ENCODE measurements at places on chromosomes 13 and 19.

DNA sequence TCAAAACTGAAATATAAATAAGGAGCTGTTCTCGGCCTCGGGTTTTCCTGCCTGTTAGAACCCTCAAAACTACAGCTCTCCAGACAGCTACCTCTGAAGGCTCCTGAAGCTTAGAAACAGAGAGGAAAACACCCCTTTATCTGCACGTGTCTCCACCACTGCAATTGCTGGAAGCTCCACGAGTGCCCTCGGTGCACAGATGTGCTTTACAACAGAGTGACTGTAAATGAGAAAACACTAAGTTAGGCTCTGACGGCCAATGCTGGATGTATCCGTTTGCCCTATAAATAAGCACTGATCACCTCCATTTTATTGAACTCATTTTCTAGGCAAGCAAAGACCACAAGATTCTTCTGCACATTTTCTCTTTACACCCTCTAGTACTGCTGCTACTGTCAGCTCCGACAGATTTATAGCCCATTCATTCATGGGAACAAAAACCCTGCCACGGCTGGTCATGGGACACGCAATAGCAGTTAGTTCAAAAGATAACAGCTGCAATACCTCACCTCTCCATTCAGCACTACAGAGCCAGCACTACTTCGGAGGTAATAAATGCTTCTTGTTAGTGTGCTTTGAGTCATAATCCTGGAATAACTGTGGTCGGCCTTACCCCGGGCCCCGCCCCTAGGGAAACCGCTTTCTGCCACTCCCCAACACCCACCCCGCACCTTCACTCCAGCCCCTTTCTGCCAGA lies 241.1 kb upstream of the ZNF507 start:
- no peak for DNase-seq

- DNase-seq = peak; percentile 35
Observed at GRCh38 chr13:49226613-49227012, 6.5 kb downstream of the MLNR start.

- no peak for DNase-seq
Observed at GRCh38 chr13:53272873-53273272, 244.3 kb downstream of the OLFM4 start.

DNA sequence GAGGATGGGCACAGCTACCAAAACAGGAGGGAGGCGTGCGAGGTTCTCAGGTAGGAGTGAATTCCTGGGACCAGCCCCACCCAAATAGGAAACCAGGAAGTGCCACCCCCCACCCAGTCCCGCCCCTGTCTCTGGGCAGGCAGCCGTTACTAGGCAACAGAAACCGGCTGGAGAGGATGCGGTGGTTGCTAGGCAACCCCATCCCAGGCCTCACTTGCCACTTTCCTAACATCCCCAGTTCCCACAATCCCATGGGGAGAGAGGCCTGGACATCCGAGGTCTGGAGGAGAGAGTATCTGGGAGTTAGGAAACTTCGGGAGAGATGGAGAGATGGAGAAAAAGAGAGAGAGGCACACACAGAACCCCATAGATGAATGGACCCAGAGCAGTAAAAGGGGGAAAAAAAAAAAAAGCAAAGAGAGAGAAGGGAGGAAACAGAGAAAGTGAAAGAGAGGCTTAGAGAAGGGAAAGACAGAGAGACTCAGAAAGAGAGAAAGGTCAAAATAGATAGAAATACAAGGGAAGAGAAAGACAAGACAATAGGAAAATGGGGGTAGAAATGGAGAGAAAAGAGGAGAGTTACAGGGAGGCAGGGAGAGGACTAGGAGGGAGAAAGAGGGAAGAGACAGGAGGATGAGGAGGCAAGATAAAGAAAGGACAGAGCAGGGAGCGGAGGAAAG lies 3.8 kb downstream of the GRIK5 start:
- peak; percentile 37 for DNase-seq

DNA sequence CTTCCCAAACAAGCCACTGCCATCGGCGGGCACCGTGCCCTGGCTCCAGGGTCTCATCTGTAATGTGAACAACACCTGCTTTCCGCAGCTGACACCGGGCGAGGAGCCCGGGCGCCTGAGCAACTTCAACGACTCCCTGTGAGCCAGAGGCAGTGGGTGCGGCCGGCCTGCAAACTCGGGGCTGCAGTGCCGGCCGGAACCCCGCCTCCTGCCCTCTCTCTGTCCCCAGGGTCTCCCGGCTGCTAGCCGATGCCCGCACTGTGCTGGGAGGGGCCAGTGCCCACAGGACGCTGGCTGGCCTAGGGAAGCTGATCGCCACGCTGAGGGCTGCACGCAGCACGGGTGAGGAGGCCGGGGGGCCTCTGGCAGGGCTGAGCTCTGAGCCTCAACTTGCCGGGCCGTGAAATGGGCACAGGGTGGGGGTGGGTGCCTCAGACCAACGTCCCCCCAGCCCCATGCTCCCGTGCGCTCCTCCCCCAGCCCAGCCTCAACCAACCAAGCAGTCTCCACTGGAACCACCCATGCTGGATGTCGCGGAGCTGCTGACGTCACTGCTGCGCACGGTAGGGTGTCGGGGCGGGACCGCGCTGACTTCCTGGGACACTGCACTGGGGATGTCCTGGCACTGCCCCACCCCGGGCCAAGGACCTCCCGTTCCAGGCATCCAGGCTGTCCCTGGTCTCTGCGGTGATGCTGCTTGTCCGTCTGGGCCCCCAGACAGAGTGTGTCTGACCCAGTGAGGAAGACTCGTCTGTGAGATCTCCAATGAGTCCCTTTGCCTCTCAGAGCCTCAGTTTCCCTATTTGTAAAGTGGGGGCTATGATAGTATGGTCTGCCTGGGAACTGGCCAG lies 2.2 kb downstream of the ABCA7 start:
- DNase-seq = no peak

DNA sequence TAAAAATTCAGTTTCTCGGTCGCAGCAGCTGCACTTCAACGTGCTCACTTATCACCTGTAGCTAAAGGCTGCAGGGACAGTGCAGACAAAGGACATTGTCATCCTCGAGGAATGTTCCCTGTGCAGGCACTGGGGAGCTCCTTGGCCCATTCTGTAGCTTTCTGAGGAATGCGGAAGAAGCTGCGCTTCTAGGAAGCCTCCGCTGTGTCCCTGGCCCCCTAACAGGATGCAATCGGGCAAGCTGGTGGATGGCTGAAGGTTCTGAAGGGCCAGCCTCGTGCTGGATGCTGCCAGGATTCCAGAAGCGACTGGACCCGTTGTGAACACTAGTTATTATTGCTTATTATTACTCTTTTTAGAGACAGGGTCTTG lies 8.1 kb downstream of the ANO8 start:
- DNase-seq = no peak

GRCh38 chr19:41319500-41320184 lies 9.7 kb downstream of the CCDC97 start:
- DNase-seq = no peak

- DNase-seq = no peak
Observed at GRCh38 chr19:45575216-45575615, 9.4 kb downstream of the OPA3 start.

DNA sequence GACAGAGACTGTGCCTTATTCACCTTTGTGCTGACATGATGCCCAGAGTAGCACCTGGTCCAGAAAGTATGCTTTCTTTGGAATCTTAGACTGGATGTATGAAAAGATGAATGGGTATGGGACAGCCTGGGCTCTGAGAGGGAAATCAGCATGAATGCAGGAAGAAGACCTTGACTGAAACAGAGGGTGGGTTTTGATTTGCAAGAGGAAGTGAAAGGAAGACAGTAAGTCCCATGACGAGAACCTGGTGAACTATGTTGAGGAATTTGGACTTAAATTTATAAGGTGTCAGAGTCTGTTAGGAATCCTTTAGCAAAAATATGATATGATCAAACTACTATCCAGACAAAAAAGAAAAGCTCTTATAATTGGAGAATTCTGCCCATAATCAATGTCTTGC lies 301.9 kb downstream of the SPRY2 start:
- no peak for DNase-seq

DNA sequence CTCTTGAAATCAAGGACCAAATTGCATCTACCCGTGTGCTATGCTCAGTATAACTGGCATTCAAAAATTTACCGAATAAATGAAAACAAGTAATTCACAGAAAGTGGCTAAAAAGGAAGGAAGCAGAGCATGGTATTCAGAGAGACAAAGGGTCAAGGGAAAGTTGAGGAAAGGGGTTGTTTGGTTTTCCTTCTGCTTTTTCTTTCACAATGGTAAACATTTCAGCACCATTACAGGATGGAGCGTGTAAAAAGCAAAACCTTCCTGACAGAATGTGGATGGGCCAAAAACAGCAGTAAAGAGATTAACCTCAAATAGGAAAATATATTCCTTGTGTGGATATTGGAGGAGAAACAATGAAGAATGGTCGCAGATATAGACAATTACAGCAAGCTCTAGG lies 14.8 kb downstream of the DIAPH3 start:
- DNase-seq = no peak

DNA sequence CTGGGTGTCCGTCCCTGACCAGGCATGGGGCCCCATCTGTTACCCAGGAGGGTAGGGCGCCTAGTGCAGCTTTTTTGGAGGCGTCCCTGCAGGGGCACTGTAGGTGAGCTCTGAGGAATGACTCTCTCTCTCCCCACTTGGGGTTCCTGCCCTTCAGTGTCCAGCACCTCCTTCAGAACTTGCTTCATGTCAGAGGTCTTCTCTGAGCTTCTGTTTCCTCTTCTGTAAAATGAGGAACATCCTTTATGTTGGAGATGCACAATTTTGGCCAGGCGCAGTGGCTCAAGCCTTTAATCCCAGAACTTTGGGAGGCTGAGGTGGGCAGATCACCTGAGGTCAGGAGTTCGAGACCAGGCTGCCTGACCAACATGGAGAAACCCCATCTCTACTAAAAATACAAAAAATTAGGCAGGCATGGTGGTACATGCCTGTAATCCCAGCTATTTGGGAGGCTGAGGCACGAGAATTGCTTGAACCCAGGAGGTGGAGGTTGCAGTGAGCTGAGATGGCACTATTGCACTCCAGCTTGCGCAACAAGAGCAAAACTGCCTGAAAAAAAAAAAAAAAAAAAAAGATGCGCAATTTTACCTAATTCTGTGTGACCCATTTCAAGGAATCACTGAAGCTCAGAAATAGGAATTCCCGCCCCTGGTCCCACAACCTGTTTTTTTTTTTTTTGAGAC lies 15.2 kb upstream of the PIK3R2 start:
- DNase-seq = no peak

- peak; percentile 3 for DNase-seq
Observed at GRCh38 chr13:101917833-101918661, 465.6 kb downstream of the ITGBL1 start.

GRCh38 chr19:56538761-56539263 lies at the start of gene ZFP28:
ZFP28 (plus strand) TSS chr19:56538948; CDS start chr19:56539019, 71 bp downstream.
- DNase-seq = peak; percentile 86

DNA sequence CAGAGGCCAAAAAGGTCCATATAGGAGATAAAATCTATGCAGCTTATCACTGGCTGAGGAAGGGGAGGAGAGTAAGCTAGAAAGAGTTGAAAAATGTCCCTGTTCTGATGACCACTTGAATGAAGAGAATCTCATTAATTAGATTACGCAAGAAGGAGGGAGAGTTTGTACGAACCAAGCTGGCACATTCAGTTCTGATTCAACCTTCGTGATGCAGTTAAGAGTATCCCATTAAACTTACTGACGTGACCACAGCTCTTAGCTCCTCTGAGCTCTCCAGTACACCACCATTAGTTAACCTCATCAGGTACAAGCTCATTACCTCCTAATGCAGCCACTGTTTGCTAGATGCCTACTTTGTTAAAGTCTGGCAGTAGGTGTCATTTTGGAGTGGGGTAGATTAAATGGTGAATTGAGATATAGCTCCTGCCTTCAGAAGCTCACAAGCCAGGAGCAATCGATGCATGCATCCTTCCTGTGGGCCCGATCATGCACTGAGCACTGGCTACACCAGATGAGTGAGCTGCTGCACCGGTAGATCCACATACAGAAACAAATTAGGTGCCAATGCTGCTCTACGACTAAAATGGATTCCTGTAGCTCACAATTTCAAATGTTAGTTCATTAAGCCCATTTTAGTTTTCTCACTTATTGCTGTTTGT lies 458.3 kb downstream of the COG6 start:
- DNase-seq = no peak

All from thyroid gland (tissue), 4 donors.